ENCODE measurements at places on chromosomes 6 and 20.

GRCh38 chr6:147157930-147158329, 46.3 kb upstream of the STXBP5 start:
- no peak for DNase-seq

DNA sequence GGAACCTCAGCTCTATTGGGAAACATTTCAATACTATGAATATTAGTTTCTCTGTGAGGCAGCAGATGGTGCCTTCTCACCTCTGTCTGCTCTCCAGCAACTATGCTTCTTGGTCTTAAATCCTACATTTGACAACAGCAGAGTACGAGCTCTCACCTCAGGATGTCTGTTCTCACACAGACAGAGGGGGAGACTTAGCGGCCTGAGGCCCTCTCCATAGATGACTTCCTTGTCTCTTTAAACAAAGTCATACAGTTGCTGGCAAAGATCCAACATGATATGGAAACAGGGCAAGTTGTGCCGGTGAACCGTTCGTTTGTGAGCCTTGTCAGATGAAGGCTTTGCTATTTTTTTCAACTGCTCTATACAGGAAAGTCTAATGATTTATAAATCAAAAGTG, 43.7 kb upstream of the GABRR1 start:
- no peak for DNase-seq

DNA sequence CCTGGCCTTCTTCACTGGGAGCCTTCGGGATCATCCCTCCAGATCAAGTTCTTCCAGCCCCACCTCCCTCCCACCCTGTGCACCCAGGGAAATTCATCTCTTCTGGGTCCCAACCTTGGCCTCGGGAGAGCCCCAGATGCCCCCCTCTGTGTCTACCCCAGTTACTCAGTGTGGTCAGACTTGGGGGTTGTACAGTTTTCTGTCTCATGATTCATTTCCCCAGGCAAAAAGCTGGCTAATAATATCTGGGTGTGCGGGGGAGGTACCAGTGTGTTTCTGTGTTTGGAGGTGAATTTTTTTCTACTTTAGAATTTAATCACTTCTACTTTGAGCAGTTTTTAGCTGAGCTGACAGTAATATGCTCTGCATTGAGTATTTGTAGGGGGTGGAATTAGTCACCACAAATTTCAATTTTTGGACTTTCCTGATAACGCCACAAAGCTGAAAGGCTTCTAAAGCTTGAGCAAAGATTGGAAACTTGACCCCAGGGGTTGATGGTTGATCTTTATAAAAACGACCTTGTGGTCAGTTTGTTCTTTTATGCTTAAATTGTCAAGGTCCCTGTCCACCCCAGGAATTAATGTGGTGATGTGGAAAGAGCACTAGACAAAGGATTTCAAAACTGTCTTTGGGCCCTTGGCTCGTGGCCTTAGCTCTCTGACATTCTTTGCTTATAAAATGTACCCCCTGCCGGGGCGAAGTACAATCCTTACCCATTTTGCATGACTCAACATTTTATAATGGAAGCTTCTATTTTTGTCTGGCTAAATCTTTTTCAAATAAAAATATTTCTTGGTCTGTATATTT, 284.7 kb upstream of the TAB2 start:
- DNase-seq = no peak

GRCh38 chr6:84967389-84967788, 203.0 kb upstream of the TBX18 start:
- no peak for DNase-seq

DNA sequence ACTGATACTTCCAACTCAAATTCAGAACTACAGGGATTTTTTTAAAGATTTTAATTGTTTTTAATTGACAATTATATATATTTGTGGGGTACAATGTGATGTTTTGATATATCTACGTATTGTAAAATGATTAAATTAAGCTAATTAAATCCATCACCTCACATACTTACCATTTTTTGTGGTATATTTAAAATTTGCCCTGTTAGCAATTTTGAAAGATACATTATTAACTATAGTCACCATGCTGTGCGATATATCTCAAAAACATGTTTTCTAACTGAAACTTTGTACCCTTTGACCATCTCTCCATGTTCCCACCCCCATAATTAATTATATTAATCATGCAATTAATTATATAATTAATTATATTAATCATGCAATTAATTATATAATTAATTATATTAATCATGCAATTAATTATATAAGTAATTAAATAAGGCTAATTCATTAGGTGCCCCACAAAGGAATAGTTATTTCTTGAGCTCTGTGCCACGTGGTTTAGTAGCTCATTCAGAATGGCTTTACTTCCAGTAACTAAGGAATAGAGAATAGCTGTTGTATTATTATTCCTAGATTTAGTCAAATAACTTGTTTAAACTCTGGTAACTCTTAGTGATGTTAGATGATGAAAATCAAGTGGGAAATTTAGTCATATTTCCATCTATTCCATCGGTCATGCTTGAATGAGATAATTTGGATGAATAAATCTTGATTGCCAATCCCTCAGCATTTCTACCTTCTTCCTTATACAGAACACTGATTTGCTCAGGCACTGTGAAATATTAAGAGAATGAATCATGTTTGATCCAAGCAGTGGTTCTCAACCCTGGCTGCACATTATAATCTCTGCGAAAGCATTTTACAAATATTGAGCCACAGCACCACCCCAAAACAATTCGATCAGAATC, 25.1 kb downstream of the LOC128125822 start:
- DNase-seq = no peak

DNA sequence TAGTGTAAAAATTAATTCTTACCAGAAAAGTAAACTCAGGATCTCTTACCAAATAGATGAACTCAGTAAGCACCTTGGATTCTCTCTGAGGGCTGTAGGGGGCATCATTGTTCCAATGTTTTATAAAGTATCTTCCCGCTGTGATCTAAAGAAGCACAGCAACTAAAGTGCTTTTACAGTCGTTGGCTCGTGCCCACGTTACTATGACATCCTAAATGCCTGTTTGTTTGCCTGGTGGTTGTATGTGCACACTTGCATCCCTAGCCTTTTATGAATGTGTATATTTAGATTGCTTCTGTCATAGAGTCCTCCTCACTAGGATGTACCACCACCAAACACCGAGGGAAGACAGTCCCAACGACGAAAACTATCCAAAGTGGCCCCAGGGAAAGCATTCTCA, 34.5 kb downstream of the SLX4IP start:
- DNase-seq = peak; percentile 95

- DNase-seq = no peak
Measured at GRCh38 chr6:105881608-105882007, 204.5 kb upstream of the PRDM1 start.

GRCh38 chr6:162485464-162485863, 242.1 kb downstream of the PRKN start:
- no peak for DNase-seq

DNA sequence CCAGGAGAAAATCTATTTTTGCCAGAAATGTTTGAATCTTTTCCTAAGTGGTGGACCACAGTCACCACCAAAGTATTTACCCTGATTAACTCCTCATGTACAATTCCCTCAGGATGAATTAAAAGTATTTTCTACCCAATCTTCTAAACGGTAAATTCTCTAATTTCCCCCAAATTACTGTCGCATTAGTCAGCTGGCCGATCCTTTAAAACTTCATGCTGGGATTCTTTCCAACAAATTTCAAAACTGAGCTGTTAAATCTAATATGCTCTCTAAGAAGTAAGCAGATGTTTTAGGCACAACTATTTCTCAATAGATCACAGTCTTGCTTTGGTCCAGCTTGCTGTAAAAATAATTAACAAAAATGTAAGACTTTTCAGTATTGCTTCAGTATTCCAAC, 447.2 kb downstream of the FRK start:
- DNase-seq = no peak

- DNase-seq = no peak
Measured at GRCh38 chr6:166101819-166102419, 65.7 kb downstream of the TBXT start.

- no peak for DNase-seq
Measured at GRCh38 chr6:157653521-157653920, 169.5 kb upstream of the SNX9 start.

DNA sequence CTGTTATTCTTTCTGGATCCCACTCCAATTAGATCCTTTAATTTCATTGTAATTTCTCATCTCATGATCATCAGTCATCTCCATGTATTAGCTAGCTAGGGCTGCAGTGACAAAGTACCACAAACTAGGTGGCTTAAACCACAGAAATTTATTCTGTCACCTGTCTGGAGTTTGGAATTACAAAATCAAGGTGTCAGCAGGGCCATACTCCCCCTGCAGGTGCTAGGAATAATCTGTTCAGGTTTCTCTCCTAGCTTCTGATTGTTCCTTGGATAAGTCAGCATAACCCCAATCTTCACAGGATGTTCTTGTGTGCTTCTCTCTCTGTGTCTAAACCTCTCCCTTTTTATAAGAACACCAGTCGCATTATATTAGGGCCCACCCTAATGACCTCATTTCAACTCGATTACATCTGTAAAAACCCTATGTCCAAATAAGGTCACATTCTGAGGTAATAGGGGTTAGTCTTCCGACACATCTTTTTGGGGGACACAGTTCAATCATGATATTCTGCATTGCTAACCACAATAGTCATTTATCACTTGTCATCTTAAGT, 40.5 kb downstream of the BEND6 start:
- no peak for DNase-seq

GRCh38 chr20:50981714-50982048, 23.1 kb downstream of the MOCS3 start:
- no peak for DNase-seq

DNA sequence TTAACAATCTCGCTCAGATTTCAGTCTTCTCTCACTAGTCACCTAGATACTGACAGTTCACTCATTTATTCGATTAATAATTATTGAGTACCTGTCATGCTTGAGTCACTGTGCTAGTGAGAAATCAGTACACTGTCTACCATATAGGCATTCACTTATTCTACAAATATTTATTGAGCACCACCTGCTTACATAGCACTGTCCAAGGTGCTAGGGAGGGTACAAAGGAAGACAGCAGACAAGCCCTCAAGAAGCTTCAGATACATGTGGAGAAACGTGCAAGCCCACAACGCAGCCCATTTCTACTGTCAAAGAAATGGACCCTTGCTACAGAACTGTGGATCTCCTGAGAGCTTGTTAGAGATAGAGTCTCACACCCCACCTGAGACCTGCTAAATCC, 85.1 kb upstream of the SNAP25 start:
- DNase-seq = no peak

- DNase-seq = no peak
Measured at GRCh38 chr6:137910424-137910834, 43.4 kb downstream of the TNFAIP3 start.

DNA sequence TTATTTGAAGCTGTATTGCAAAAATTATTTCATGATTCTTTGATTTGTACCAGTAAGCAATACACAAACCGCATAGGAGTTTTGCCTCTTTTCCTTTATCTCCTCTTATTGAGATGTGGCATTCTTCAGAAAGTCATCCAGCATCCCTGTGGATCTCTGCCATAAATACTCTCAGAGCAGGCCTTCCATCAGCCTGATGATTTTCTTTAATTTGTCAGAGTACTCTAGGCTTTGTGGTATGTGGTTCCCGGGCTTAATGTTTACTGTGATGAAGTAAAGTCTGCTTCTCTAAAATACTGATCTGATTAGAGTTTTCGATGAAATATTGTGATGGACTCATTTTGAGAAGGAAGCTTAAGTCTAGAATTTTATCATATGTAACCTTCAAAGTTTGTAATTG, 31.1 kb upstream of the SLC35D3 start:
- DNase-seq = no peak

- DNase-seq = no peak
Measured at GRCh38 chr6:36594816-36595643, 868 bp downstream of the SRSF3 start.

DNA sequence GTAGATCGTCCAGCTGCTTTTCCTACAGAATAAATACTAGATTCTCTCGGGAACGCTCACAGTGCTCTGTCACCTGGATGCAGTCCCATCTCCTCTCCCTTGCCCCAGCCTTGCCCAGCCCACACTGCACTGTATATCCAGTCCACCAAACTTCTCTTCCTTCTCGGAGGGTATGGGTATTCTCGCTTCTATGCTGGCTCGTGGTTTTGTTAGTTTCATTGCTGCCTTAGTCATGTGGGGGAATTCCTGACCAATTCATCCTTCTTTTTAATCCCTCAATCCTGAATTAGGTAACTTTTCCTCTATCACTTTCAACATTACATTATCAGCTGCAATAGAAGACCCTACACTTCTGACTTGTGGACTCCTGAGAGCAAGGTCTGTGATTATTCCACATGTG, 252.4 kb downstream of the GMDS start:
- no peak for DNase-seq

GRCh38 chr6:43635387-43636307, at the start of gene MAD2L1BP:
Gene MAD2L1BP, plus strand, starts transcription at chr6:43635840. Its CDS starts 36 bp downstream, at chr6:43635876.
- DNase-seq = peak; percentile 20

DNA sequence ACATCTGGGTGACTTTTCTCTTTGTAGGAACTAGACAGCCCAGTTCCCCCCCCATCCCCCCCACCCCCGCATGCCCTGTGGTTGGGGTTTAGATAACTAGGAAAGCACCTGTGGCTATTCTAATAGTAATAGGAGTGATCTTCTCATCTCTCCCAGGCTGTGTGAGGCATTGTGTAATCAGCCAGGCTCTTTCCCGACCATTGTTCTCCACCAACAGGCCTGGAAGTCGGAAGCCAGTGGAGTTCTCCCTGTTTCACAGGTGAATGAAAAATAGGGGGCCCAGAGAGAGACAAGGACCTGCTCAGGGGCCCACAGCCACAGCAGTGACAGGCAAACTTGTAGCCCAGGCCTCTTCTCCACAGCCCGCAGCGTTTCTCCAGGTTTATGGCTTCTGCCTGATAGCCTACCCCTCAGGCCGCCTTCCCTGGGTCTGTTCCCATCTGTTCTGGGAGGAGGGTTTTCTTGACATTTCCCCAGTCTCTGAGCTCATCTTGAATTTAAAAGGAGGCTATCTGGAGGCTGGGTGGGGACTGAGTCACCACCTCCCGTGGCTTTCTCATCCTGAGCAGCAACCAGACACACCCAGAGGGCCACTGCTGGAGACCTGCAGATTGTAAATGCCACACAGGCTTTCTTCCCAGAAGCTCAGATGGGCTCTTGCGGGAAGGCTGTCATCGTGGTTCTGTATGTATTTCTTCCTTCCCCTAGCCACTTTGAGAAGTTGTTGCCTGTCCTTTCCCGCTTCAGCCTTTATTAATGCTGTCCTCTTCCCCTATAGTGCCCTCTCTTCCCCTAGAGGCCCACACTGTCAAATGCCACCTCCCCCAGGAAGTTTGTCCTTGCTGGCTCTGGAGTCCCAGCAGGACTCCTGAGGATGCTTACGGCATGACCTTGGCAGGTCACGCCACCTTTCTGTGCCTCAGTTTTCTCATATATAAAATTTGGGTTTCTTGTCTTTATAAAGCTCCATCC, 75.9 kb upstream of the MYL9 start:
- no peak for DNase-seq

GRCh38 chr6:31829633-31830283, 2.2 kb downstream of the HSPA1B start:
- DNase-seq = no peak

DNA sequence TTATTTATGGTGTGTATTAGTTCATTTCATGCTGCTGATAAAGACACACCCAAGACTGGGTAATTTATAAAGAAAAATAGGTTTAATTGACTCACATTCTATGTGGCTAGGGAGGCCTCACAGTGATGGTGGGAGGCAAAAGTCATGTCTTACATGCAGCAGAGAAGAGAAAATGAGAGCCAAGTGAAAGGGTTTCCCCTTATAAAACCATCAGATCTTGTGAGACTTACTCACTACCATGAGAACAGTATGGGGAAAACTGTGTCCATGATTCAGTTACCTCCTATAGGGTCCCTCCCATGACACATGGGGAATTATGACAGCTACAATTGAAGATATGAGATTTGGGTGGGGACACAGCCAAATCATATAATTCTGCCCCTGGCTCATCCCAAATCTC, 150.0 kb upstream of the AHI1 start:
- no peak for DNase-seq
